Stimulated activated CD8-positive, alpha-beta memory T cell treated with anti-CD3 and anti-CD28 coated beads, Interleukin-7, amount 100 ng/mL, for 4 hours (primary cell): ENCODE measurements at places on chromosomes 11 and 22.

DNA sequence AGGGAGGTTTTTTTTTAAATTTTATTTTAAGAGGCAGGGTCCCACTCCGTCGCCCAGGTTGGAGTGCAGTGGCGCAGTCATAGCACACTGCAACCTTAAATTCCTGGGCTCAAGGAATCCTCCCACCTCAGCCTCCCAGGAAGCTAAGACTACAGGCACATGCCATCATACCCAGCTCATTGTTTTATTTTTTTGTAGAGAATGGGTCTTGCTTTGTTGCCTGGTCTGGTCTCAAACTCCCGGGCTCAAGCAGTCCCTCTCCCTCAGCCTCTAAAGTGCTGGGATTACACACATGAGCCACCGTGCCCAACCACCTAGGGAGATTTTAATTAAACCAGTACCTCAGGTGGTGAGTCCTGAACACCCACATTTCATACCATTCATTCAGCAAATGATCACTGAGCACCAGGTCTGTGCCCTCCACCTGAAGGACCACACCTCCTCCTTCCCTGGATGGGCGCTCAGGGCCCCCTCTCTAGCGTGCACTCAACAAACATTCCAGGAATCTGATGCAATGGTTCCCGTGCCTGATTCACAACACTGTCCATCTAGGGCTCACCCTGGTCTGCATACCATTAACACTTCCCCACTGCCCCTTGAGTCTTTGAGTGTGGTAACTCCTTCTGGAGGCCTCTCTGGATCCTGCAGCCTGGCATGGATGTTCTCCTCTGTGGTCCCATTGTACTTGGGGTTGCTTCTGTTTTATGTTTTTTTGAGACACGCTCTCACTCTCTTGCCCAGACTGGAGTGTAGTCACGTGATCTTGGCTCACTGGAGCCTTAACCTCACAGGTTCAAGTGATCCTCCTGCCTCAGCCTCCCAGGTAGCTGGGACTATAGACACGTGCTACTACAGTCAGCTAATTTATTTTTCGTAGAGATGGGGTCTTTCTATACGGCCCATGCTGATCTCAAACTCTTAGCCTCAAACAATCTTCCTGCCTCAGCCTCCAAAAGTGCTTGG, 9.6 kb upstream of the MYH9 start:
- DNase-seq, result no peak

DNA sequence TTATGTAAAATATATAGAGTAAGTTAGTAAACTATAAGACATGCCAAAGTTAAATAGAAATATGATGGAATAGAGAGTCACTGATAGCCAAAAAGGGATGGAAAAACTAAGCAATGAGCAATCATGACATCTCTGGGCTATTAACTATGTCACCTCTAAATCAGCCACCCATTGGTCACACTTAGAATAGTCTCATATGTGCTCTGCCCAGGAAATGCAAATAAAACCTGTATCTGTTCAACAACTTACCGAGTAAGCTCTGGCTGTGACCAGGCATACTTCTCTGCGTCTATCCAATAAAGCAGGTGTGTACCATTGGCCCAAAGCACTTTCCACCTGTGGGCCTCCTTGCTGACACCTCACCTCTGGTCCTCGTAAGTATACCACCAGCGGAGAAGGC, 1.6 kb upstream of the ARL14EP start:
- no peak for DNase-seq

DNA sequence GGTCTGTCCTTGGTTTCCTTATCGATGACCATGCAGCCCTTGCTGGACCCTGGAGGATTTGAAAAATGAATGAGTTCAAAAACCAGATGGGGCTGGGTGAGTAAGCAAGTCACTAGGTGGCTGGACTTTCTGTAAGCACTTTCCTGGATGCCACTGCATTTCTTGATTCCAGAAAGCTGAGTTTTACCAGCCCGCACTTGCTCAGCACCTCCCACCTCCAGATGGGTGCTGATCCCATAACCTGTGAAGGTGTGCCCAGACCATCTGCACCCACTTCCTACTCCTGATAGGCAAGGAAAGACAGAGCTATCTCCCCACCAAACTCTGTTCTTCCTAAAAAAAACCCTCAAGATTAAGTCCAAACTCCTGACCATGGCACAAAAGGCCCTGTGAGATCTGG, 21.1 kb downstream of the ASCC2 start:
- DNase-seq, result no peak

DNA sequence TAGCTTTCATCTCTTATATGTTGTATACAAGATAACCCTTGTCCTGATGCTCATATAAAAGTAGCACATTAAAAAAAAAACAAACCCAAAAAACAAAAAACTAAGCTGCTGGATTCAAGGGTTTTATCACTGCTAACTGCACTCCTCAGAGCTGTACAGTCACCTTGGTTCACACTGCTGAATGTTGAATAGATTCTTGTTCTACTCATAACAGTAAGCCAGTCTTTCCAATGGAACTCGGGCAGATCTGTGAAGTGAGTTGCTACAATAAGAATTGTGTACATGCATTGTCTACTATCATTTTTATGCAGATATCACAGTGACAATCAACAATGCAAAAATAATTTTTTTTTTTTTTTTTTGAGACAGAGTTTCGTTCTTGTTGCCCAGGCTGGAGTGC, 4.7 kb downstream of the HARBI1 start:
- no peak for DNase-seq

GRCh38 chr11:59429924-59430516, 3.8 kb upstream of the OR5A2 start:
- DNase-seq, result no peak

GRCh38 chr11:132686886-132687285, 845.4 kb downstream of the OPCML start:
- DNase-seq, result no peak

DNA sequence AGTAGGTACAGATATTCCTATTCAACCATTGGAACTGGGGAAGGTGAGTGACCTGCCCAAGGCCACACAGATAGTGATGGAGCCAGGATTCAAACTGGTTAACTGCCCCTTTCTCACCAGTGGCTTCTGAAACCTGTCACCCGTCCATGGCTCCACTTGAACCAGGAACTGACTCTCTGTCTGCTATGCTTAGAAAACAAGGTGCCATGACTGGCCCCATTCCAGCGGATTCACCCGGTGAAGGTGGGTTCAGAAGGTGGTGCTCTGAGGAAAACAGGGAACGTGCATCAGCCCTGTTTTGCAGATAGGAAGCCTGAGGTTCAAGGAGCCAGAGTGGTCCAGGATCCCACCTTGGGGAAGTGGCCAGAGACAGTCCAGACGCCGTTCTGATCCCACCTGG, 2.6 kb upstream of the PATZ1 start:
- DNase-seq, result no peak

GRCh38 chr11:97963528-97964331, 1057.0 kb upstream of the CNTN5 start:
- no peak for DNase-seq

DNA sequence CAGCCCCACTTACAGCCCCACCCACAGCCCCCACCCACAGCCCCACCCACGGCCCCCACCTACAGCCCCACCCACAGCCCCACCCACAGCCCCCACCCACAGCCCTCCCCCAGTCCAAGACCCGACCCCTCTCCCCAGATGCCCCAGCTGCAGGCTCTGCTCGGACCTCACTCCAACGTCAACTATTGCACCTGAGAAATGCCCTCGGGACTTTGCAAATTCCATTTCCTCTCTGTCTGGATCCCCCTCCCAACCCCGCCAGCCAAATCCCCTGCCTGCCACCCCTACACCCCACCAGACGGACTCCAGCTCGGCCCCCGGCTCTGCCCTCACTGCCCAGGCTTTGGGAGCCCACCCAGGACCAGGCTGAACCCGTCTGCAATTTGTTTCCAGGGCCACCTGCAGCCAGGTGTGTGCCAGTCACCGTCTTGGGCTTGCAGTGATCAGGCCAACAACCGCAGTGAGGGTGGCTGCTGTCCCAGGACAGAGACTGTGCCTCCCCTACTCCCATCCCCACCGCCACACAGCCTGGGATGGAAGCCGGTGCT, 662.8 kb downstream of the BRD1 start:
- no peak for DNase-seq

- no peak for DNase-seq
These were observed 4.2 kb upstream of the PIM3 start for GRCh38 chr22:49956418-49956770.

- no peak for DNase-seq
These were observed 92.3 kb upstream of the C11orf87 start for GRCh38 chr11:109329716-109330115.

DNA sequence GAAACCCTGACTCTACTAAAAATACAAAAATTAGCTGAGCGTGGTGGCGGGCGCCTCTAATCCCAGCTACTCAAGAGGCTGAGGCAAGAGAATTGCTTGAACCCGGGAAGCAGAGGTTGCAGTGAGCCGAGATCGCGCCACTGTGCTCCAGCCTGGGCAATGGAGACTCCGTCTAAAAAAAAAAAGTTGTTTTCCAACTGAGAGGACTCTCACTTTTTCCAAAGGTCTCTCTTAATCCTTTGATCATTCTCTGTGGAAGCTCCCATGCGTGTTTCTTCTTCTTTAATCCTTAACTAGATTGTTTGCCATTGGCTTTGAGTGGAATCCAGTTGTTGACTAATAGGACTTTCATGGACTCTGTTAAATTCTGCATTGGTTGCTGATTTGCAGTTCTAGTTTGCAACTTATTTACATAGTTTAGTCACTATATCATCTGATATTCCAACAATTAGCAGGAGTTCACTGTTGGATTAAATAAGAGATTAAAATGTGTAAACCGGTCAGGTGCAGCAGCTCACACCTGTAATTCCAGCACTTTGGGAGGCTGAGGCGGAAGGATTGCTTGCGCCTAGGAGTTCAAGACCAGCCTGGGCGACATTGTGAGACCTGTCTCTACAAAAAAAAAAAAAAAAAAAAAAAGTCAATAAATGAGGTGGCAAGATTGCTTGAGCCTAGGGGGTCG, 79.7 kb downstream of the C22orf31 start:
- no peak for DNase-seq

GRCh38 chr11:104573441-104573990, 324.7 kb downstream of the CASP12 start:
- no peak for DNase-seq

- no peak for DNase-seq
These were observed 38.8 kb upstream of the UBASH3B start for GRCh38 chr11:122616718-122617117.

DNA sequence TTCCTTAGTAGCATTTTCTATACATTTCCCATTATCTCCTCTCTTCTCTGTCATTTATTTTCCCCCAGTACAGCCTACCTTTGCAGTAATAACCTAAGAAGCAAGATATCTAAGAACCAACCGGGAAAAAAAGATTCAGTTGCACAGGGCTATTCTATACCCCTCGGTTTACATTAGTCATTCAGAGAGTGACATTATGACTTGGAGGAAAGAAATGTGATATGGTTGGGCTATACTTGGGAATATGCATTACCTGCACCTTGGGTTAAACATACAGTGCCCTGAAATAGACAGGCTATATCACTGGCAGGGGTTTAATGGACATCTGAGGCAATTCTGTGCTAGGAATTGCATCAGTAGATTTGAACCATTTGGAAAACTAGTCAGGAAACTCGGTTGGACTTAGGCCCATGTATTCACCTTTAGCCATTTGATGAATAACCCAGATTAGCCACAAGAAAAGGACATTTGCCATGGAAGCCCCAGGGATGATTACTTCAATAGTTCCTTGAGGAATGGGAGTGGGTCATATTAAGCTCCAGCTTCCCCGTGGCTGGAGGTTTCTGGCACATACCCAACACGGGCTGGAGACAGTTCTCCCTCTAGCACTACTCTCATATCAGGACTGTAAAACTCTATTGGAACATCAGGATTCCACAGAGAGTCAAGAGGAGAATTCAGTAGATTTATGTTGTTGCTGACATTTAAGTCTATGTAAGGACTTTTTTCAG, 973.2 kb downstream of the NTM start:
- no peak for DNase-seq

DNA sequence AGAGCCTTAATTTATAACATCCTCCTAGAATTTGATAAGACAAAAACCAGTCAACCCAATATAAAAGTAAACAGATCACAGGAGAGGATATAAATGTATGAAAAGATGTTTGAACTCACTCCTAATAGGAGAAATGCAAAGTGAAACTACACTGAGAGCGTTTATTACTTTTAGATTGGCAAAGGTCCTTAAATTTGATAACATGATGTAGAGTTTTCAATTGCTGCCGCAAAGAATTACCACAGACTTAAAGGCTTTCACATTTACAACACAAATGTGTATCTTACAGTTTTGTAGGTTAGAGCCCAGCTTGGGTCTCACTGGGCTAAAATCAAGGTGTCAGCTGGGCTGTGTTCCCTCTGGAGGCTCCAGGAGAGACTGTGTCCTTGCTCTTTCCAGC, 9.1 kb upstream of the POU2AF2 start:
- no peak for DNase-seq

GRCh38 chr11:60923326-60923725, 934 bp upstream of the TMEM132A start:
- DNase-seq, result no peak

DNA sequence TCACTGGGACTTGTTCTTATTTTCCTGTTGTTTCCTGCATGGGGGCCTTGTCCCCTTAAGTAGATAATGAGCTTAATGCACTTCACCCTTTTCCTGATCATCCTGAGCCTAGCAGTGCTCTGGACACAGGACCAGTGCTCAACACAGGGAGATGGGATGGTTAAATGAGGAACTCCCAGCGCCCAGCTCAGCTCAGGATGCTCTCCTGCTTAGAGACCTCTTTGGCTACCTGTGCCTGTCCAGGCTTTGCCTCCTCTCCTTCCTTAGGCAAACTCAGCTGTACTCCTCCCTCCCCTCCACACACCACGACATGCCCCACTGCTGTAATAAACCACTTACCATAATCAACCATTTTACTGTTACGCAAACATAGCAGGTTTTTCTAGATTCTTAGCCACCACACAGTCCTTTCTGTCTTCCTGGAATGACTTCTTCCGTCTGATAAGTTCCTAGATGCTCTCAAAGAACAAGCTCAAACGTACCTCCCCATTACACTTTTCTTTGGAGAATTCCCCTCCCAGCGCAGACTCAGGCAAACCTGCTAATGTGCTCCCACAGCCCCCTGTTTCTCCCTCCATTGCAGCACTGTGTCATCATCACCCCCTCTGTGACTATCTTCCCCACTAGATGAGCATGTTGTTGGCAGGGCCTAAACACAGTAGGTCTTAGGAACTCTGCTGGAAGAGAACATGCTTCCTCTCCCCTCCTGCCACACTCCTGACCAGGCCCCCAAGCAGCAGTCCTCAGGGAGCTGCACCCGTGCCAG, 113.6 kb downstream of the MICAL2 start:
- no peak for DNase-seq

- no peak for DNase-seq
These were observed 146.8 kb downstream of the ENTHD1 start for GRCh38 chr22:39746600-39747262.

DNA sequence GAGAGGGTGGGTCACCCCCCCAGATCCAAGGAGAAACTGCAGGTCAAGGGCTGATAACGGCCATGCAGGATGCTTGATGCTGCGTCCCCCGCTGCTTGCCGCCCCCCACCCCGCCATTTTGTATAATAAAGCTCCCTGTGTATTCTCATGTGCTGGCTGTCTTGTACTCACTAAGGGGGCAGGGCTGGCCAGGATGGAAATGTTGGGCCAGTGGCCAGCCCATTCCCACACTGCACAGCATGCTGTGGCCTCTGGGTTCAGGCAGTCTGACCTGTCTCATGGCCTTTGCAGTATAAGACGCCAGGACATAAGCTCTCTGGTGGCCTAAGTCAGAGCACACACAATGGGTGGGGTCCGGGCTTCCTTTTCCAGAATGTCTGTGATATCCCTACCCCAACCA, 421 bp upstream of the PRR33 start:
- no peak for DNase-seq

GRCh38 chr11:65003282-65003681, 6.5 kb upstream of the BATF2 start:
- DNase-seq, result no peak

GRCh38 chr11:85806876-85807275, 4.1 kb downstream of the SYTL2 start:
- DNase-seq, result no peak
